Stimulated activated CD4-positive, alpha-beta T cell treated with anti-CD3 and anti-CD28 coated beads, TNF-alpha, amount 100 ng/mL, for 4 hours (primary cell): ENCODE measurements at places on chromosomes 11 and 22.

DNA sequence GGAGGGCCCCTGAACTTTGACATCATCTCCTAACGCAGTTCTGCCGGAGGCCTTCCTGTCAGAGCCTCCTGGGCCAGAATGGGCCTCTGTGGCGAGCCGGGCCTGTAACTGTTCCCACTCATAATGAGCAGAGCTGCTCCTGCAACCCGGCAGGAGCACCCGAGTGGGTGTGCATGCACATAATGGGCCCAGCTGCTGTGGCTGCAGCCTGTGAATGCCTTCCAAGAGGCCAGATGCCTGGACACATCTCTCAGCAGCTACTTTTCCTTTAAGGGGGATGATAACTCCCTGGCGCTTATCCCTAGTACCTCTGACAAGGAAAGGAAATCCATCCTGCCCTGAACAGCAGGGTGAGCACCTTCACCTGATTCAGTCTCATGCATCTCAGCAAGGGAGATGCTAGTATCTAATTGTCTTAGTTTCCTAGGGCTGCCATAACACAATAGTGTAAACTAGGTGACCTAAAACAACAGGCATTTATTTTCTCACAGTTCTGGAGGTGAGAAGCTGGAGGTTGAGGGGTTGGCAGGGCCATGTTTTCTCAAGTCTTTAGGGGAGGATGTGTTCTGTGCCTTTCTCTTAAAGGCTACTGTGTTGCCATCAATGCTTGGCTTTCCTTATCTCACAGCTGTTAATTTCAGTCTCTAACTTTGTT is 120.5 kb downstream of the TEAD1 start:
- DNase-seq, result no peak

DNA sequence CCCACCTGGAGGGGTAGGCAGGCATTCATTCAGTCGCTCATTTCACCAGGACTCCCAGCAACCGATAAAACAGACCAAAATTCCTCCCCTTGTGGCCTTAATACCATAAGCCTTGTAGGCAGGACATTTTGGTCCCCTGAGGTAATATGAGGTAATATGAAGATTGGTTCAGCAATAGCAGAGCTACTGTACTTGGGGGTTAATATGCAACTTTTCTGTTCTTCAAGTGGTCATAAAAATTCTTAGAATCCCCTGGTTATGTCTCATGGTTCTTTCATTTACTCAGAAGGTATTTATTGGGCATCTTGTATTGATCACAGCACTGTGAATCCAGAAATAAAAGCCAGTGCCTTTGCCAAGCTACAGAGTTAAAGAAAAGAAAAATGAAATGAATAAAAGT is 29.8 kb downstream of the SHISA8 start:
- no peak for DNase-seq

DNA sequence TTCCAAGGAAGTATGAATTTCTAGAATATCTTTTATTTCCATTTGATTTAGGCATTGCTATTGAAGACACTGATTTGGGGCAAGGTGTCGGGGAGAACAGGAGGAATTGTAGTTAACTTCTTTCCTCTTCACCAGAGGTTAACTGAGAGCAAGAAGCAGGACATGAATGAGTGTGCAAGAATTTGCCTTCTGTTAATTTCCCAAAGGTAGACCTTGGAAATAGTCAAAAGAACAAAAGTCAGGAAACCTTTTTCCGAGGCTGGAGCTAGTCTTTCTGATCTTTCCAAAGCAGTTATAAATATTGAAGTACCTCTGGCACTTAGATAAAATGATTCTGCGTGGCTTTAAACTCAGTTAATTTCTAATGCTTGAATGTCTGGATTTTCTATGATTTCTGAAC is 66.9 kb downstream of the MTMR3 start:
- no peak for DNase-seq

DNA sequence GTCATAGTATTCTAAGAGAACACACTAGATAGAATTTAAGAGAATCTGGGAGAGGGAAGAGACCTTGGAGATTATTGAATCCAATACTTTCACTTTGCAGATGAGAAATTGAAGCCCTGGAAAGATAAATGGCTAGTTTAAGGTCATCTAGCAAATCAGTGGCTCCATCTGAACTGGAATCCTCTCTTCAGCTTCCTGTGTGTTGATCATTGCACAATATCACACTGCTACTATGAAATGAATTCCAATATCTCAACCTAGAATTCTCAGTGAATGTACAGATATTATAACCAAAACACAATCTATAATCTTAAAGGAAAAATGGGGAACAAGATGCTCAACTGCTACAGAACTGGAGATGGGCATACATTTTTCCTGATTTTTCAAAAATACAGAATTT is 44.1 kb downstream of the DCUN1D5 start:
- no peak for DNase-seq

DNA sequence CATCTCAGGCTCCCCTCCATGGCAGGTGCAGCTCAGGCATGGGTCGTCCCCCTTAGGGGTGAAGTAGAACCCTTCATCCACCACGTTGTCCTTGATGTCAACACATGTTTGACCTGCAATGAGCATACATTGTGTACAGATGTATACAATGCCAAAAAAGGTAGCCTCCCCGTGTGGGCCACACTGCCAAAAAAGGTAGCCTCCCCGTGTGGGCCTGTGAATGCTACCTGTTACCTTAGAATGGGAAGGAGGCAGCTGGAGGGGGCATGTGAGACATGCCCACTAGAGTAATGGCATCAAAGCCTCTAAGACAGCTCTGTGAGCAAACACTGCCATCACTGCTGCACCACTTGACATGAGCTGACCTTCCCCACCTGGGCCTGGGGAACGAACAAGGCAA is 73.7 kb downstream of the DGCR2 start:
- DNase-seq, result no peak

DNA sequence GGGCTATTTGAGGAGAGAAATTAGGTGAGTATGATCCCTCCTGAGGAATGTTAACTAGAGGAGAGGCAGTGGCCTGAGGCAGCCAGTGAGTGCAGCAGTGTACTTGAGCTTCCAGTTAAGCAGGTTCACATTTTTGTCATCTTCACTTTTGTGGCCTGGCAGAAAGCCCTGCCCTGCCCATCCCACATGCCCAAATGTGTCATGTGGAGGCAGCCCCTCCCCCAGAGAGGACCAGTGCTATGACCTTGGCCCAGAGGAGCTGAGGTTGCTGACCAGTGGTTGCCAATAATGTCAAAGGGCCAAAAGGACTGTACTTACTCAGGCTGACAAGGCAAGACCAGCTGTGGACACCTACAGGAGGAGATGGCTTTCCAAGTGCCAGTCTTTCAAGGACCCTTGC is 17.6 kb upstream of the GRK2 start:
- no peak for DNase-seq

- DNase-seq, result no peak
Measured at GRCh38 chr11:12914400-12914912, 94.7 kb upstream of the RASSF10 start.

DNA sequence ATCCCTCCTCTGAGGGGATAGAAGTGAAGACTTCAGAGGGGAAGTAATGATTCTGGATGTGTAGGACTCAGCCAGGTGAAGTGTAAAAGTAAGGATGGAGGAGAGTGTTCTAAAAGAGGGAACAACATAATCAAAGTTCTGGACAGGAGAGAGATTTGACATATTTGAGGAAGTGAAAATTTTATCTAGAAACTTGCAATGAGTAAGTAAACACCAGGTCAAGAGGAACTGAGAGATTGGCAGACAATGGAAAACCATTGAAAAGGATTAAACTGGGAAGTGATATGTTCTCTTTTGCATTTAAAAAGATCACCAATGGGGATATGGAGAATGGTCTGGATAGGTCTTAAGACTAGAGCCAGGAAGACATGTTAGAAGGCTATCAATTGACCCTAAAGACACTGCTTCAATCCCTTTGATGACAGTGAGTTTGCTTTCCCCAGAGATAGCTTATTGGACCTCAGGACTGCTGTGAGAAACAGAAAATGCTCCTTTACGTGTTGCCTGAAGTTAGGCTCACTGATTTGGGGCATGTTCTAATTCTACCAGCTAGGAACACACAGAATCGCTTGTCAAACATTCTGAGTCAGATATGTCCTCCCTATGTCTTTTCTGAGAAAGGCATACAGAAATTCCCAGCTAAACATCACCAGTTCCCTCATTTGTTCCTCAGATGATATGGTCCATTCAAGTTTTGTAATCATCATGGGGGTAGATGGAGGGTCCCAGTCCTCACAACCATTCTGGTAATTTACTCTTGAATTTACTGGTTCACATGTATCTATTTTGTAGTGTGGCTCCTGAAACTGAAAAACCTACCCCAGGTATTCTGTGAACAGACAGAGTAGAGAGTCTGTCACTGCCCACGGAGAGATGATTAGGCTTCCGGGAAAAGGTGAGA is 144.9 kb downstream of the MAML2 start:
- no peak for DNase-seq

- DNase-seq, result no peak
Measured at GRCh38 chr11:9972989-9973388, 309.1 kb downstream of the SWAP70 start.

GRCh38 chr11:113286009-113286408 is 28.4 kb upstream of the TTC12 start:
- no peak for DNase-seq

GRCh38 chr11:23313001-23313400 is 452.7 kb upstream of the CCDC179 start:
- DNase-seq, result no peak

GRCh38 chr11:1559111-1559951 is 12.7 kb downstream of the DUSP8 start:
- DNase-seq, result no peak

GRCh38 chr11:78869293-78869692 is 294.6 kb upstream of the NARS2 start:
- no peak for DNase-seq

- DNase-seq, result no peak
Measured at GRCh38 chr11:95791709-95792033, 1.4 kb downstream of the CEP57 start.

DNA sequence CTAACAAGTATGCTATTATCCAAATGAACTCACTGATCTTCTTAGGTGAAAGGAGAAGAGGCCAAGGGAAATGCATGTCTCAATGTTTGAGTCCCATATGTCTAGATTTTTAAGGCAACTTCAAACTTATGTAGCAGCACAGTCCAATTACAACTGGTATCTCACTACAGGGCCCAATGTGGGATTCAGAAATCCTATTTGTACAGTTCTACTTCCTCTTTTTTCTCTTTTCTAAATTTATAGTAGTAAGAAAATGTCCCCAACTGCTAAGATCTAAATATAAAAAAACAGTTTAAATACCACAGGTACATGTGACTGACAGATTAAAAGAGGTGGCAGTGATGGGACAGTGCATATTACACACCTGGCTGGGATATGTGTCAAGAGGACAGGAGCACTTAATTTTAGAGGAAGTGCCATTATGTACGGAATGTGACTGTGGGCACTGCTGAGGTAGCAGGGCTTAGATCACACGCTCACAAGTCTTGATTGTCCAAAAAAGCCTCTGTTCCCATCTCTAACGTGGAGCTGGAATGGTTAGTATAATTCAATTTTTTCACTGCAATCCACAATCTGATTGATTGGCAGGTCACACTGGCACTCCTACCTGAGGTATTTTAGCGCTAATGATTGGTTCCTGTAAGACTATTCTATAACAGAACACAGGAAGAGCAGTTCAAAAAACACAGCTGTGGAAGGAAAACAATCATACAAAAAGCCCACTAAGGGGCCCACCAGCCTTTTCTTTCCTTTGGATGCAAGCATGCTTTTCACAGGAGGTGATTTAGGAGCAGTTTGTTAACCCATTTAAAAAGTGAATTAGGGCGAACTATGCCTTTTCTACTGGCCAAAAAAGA is 34.6 kb downstream of the APOL5 start:
- no peak for DNase-seq

DNA sequence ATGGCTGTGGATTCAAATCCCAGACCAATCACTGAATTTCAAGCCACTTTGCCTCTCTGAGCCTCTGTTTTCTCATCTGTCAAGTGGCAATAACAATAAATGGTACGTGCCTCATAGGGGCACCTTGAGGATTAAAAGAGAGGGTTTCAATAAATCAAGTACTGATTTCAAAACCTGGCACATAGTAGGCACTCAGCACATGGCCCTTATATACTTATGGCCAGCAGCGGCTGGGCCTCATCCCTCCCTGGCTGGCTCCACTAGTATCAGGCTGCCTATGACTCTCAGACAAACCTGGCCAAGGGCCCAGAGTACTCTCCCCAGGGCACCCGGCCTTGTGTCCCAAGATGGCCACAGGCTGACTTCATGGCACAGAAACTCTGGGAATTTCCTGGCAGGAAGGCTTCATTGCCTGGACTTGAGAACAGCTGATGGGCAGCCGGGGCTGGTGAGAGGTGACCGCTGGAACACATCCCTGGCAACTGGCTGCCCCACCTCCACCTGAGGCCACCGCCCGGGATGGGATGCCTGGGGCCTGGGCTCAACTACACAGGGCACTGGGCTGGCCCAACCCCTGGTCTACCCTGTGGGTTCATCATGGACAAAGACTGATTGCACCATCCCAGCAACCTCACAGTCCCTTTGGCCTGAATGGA is 3.4 kb downstream of the FADS3 start:
- no peak for DNase-seq

GRCh38 chr11:5339771-5340322 is 3.5 kb downstream of the OR51B5 start:
- DNase-seq, result no peak

- DNase-seq, result no peak
Measured at GRCh38 chr11:32039149-32039548, 51.7 kb upstream of the RCN1 start.

DNA sequence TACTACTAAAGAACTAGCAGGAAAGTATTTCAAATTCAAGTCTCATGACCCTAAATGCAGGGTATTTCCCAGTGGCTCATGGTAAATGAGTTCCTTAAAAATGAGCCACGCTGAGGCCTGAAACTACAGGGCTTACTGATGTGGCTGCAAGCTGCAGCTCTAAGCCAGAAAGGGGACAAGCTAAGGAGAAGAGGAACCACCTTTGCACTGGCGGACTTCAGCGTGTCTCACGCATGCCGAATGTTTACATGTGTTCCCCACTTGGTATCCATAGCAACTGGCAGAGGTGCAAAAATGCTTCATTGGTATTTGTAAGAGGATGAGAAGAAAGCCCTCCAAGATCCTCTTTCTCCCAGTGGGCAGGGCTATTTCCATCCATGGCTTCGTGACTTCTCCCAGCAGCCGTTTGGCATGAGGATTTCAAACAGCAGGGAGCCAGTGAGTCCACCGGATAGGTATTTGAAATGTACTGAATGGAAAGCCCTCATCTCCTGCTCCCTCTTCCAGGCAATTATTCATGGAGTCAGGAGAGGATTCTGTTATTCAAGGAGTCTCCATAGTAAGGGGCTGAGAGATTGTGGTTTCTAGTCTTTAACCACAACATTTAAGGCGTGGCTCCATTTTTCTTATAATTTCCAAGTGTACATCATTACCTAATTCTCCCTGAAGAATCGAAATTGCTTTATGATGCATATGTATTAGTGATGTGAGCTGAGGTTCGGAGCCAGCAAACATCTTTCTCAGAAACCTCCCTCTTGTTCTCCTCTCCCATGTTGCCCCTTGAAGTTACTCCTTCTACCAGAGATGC is 55.3 kb upstream of the CD44 start:
- DNase-seq, result no peak

DNA sequence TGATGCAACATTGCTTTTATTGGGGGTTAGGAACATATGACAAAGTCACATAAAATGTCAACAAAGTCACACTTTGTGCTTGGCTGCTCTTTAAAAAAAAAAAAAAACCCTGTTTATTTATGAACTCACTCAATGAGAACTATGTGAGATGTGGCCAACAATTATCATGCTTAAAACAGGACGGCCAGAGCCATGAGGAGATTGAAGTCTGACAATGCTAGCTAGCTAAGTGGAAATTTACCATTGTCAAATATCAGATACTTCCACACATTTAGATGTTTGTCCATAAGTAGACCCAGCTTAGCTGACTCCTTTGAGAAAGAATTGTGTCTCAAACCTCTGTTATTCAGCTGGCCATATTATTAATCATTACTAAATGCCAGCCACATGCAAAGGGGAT is 26.9 kb downstream of the BLID start:
- DNase-seq, result no peak
